Caudate nucleus (tissue), 63 donors: ENCODE measurements at places on chromosomes 5 and 9.

- DNase-seq, result no peak
Observed at GRCh38 chr5:132961887-132962286, 1.5 kb downstream of the AFF4 start.

- no peak for DNase-seq
Observed at GRCh38 chr5:29162297-29162696, 2031.2 kb upstream of the CDH6 start.

DNA sequence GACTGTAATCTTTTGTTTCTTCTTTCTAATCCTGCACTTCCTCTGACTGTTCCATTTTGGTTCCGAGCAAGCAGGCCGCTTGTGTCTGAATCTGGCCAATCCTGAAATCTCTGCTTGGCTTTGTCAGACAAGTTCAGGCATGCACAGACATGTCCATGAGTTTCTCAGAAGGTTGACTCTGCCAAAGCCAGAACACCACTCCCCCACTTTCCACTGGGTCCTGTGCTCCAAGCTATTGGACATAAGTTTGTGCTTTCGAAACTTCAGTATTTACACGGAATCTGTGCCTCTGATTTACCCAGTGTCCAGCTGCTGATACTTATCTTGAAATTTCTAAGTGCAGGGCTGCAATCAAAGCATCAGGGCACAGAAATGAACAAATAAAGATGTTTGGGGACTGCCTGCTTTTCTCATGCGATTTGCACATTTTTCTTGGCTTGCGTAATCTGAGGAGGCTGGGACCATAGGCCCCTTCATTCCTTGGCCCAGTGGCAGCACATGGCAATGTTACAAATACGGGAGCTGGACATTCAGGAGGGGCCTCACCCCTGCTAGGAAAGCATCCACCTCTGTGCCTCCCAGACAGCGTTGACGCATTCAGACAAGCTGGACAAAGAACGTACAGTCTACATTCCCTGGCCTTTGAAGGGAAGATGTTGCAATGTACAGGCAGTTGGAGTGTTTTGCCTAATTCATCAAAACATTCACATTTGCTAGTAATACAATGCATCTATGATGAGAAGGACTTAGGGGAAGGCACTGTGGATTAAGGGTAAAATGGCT, 209.2 kb upstream of the PAPPA start:
- DNase-seq, result no peak

- DNase-seq, result no peak
Observed at GRCh38 chr5:154265197-154265773, 74.8 kb downstream of the GALNT10 start.

- DNase-seq, result no peak
Observed at GRCh38 chr5:4065472-4066320, 470.1 kb downstream of the IRX1 start.

DNA sequence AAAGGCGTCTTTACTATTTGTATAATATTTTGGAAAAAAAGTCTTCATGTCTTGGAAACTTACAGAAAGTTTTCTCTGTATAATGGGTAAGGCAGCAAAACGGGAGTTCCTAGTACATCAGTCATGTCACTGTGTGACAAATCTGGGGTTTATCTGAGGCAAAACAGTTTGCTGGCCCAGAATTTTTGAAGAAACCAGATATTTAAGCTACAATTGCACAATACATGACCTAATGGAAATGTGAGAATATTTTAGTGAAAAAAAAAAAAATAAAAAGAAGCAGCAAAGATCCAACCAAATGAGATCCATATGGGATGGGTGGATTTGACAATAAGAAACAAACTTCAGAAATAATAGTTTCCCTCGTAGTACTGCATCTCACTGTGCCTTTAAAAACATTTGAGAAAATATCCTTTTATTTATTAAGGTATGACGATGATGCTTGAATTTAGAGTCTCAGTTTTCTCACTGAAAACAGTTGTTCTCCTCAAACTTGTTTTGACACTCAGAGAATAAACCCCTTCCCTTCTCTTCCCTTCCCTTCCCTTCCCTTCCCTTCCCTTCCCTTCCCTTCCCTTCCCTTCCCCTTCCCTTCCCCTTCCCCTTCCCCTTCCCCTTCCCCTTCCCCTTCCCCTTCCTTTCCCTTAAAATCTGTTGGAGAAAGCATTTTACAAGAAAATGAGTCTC, 180.5 kb upstream of the TUT7 start:
- DNase-seq, result no peak

DNA sequence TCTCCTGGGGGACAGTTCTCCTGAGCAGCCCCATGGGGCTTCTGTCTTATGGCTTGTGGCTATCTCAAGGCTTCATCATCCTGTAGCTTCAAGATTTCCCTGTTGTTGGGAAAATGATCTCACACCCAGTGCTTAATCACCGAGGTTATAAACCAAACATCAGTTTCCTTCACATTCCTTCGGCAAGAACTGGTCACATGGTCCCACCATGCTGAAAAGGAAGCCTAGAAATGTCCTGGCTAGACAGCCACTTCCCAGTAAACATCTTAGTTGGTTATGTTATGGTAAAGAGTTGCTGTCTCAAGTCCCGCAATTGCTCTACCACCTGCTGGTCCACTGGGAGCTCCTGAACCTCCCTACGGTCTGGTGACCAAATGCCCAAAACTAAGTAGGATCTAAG, 66.0 kb downstream of the RAB3C start:
- DNase-seq, result no peak

DNA sequence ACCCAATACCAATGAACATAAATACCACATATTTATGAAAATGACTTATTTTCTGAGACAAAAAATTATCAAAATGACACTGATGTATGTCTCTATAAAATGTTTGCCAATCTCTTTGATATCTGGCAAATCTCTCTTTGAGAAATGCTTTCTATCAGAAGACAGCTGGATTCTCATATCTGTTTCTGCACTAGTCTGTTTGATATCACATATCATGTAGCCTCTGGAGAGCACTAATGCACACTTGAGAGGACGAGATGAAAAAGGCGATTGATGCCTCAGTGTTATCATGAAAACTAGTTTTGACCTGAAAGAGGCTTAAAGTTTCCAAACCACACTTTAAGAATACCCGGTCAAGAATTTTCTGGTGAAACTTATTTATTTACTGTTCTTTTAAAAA, 29.1 kb upstream of the ANKRD55 start:
- no peak for DNase-seq

GRCh38 chr5:2415678-2416077, 335.8 kb downstream of the IRX2 start:
- no peak for DNase-seq

DNA sequence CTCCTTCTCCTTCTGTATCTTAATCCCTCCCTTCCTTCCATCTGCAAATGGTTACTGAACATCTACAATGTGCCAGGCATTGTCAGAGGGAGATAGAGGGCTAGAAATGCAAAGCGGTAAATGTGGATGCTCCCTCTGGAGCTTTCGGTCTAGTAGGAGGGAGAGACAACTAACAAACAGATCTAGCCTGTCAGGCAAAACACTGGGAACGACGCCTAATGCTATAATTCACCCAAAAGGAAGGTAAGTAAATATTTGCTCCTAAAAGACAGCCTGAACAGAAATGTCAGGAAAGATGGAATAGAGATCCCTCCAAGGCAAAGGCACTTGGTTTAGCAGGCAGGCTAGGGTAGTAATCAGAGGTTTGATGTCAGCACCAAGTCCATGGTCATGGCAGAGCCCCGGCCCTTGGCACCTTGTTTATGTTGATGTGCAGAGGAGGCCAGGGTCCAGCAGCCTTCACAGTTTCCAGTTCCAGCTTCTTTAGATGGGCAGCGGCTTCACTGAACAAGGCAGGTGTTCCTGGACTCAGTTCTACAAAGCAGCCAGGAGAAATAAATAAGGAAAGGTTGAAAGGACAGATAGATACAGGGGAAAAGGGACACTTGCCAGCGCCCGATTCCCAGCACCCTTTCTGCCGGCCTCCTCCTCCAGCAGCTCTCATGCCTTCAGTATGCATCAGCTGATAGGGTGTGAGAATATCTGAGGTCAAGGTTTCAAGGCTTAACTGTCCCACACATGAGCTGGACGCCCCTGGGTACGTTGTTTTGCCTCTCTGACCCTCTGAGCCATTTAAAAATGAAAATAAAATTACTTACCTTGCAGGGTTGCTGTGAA, 46.5 kb upstream of the FRRS1L start:
- no peak for DNase-seq

GRCh38 chr9:134065612-134066419, 2.0 kb downstream of the BRD3 start:
- DNase-seq, result no peak

GRCh38 chr5:129844764-129845163, 59.5 kb upstream of the CHSY3 start:
- no peak for DNase-seq

DNA sequence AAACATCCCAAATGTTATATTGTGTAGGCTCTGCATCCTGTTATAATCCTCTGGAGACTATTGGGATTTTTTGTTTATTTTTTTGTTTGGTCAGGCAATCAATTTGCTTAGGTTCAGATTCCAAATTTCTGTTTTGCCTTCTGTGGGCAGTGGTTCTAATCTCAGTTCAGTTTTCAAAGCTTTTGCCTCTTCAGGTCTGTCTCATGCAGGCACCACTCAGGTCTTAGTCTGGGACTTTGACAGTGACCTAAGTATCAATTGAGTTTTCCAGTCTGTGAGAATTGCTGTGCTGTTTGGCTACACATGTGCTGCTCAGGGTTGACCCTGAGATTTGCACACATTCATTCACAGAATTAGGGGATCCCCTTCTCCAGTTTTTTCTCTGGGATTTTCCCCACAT, 14.1 kb downstream of the SNX2 start:
- DNase-seq, result no peak

DNA sequence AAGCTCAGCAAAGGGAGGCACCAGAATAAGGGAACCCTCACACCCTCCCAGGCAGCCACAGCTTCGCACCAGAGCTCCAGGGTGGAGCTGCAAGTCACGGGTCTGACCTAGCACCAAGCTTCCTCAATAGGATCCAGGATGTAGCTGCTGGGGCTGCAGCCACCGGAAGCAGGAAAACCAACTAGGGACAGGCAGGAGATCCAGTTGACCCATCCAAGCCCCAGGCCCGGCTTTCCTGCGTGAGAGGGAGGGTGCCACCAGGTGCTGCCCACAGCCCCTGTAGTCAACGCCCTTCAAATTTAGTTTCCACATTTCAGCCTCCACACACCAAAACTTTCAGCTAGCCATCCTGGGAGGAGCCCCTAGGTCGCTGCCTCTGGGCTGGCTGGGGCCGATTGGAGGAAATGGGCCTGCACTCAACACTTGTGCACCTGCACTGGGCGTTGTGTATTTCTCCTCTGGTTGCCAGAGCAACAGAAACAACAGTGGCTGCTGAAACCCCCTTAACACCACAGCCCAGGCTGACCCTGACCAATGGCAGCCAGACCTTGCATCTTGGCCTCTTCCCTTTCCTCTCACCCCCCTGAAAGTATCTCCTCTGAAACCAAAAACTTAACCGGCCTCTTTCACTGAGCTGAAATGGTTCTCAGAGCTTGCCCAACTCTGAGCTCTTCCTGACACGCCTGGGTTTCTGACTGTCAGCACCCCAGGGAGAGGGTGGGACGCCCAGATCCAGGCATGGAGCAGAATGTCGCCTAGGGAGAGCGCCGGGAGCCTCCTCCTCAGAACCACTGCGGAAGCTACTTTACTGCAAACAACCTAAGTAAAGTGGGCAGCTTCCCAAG, 226.5 kb upstream of the MAP3K1 start:
- DNase-seq, result no peak

- DNase-seq, result no peak
Observed at GRCh38 chr5:159861086-159861485, 55.2 kb upstream of the ADRA1B start.

DNA sequence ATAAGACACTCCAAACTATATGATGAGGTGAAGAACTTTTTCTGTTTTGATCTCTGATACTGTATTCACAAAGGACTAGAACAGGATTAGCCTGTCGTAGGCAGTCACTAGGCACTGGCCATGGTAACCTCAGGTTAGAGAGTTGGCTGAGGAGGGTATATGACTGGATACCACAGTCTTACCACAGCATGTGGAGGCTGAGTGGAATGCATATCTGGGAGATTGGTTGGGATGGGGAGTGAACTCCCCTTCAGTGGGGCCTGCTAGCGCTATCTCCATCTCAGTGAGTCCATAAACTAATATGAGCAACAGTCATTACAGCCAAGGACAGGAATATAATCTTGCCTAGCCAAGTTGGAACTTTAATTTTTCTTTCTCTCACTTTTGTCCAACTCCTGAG, 339.1 kb downstream of the SPATA31D1 start:
- DNase-seq, result no peak

GRCh38 chr9:110356639-110357395, 19.2 kb upstream of the TXNDC8 start:
- DNase-seq, result no peak

GRCh38 chr5:73496984-73497457, 1.2 kb upstream of the BTF3 start:
- DNase-seq, result no peak
